NCI-H1105 (cell line): ENCODE measurements at places on chromosomes 5 and 9.

DNA sequence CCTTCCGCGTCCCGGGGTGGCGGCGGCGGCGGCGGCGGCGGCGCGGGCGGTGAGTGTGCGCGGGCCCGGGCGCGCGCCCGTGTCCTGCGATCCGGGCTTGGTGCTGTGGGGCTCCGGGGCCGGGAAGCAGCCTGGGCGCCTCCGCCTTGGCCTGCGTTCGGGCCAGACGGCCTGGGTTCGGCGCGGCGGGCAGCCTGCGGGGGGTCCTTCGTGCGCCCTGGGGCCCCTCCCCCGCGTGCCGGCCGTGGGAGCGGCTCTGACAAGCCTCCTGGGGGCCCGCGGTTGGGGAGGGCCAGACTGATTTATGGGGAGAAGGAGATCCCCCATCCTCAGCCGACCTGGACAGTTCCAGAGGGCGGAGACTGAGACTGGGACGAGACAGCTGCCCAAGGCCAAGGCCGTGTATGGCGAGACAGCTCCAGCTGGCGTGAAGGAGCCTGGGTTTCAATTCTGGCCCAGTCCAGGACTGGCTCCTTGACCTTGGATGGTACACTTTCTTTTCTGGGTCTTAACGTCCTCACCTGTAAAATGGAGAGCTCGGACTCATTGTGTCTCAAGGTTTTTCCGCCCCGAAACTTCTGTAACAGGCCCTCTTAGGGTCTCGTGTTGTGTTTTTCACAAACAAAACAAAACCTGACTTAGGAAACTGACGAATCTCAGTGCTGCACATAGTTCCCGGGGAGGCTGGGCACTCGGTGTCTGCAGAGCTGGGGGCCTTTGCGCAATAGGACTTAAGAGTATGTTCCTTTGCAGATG is 603 bp downstream of the TMEM268 start:
- DNase-seq, result peak; percentile 40

- DNase-seq, result no peak
Observed at GRCh38 chr5:128408622-128409021, 129.4 kb downstream of the FBN2 start.

DNA sequence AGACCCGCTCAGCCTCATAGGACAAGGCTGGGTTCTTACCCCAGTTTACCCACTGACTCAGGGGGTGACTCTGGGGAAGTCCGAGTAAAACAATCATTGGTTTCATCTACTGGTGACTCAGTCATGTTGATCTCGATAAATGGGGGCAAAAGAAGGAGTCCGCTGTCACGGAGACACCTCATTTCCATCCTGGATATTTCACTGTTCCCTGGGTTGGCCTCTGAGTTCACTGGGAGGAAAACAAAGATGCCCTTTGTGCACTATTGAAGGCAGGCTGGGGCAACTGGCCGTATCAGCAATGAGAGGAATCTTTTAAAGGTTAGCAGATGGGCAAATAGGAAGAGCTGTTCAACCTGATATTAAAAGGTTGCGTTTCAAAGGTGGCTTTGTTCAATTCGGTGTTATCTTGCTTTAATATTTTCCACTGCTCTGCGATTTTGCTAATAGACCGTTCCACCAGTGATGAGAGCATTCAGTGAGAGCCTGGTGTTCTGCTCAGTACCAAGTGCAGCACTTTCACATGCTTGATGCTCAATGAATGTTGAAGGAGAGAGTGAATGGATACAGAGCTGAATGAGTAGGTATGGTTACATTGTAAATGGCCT is 110.2 kb upstream of the EGFLAM start:
- no peak for DNase-seq

GRCh38 chr9:107872457-107873192 is 383.1 kb upstream of the KLF4 start:
- no peak for DNase-seq

- DNase-seq, result no peak
Observed at GRCh38 chr9:133489253-133490190, 10.6 kb upstream of the SLC2A6 start.

GRCh38 chr5:54009828-54010227 is 300.5 kb downstream of the ARL15 start:
- no peak for DNase-seq

GRCh38 chr9:137128862-137129455 is 10.0 kb upstream of the GRIN1 start:
- no peak for DNase-seq

- no peak for DNase-seq
Observed at GRCh38 chr9:121362813-121363621, 7.0 kb downstream of the STOM start.

DNA sequence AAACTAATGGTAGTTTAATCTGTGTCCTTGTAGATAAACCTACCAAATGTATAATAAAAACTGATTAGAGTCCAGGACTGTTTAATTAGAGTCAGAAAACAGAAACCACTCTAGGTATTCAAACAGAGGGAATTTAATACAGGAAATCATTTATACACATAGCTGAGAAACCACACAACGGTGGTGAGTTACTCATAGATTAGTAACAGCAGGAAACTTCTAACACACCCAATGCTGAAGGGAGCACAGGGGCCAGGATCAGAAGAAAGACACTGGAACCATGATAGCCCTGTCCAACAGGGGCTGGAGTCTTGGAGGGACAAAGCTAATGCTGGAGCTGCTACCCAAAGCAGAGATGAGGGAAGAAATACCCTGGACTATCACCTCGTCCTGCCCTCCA is 321.0 kb downstream of the ACTL7B start:
- DNase-seq, result no peak

GRCh38 chr9:88923092-88923491 is 68.2 kb upstream of the S1PR3 start:
- DNase-seq, result no peak

GRCh38 chr5:9239626-9240025 is 306.2 kb downstream of the SEMA5A start:
- no peak for DNase-seq
